Non-pigmented ciliary epithelial cell (primary cell): ENCODE measurements at places on chromosomes 6 and 20.

GRCh38 chr6:80872951-80873308 lies 766.5 kb downstream of the BCKDHB start:
- no peak for DNase-seq

DNA sequence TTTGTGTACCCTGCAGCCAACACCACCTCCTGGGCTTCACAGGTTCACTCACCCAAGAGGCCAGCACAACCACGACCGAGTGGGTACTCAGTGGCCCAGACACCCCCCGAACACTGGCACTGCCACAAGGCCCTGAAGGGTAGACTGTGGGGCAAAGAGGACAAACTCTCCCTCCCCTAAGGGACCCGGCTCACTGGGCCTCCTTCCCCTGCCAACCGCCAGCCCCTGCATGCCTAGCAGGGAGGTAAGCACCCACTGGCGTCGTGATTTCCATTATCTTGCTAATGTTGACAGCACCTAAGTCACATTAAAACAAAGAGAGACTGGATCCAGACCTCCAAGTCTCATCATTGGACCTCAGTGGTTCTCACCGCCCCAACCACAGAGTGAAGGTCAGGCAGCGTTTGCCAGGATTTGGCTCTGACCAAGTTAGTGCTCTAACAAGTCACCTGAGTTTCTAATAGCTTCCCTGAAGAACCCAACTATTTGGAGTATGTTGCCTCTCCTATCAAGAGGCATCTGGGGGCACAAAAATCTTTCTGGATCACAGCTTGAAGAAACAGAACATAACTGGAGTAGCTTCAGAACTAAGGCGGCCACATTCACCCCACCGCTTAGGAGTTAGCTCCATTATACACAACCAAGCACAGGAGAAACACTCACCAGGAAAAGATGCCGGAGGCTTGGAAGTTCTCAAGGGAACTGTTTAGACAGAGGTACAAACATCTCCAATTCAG lies 14.0 kb upstream of the APMAP start:
- no peak for DNase-seq

GRCh38 chr6:53699462-53699861 lies 33.9 kb upstream of the KLHL31 start:
- DNase-seq, result no peak

- no peak for DNase-seq
Observed at GRCh38 chr6:64505312-64505711, 869.7 kb downstream of the PHF3 start.

- DNase-seq, result no peak
Observed at GRCh38 chr6:142642651-142643050, 302.3 kb downstream of the HIVEP2 start.

DNA sequence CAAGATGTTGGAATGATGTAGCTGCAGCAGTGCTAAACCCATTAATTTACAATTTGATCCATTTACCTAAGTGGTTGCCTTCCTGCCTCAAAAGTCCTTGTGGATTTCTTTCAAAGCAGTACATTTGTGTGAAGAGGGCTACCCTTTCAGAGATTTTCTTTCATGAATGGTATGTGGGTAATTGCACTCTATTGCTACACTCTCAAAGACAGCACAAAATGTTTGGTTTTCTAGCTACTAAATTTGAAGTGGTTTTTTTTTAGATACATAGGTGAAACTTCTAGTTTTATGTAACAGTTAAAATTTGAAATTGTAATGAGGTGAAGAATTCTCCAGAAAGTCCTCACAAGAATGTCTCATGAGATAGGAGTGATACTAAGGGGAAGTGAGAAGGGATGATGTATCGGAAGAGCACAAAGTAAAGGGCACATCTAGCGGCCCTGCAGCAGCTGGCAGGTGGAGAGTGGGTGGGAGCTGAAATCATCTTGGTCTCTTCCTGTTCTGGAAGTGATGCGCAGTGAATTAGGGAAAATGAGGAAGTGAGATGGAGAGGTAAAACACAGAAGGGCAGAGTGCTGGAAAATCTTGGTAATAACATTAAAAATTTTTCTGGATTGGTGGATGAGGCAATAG lies 236.8 kb upstream of the MAN1A1 start:
- DNase-seq, result no peak

DNA sequence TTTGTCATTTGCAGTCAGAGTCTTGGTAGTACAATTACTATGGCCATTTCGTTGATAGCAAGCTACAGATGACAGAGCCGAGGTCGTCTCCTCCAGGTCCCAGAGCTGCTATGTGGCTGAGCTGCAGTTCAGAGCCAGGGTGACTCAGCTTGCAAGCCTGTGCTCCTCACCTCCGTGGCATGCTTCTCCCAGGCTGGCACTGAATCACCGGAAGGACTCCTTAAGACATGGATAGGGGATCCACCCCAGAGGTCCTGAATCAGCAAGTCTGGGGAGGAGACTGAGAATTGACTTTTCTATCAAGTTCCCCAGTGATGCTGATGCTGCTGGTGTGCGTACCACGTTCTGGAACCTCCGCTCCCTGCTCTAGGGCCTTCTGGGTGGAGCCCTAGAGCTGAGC lies 291.2 kb downstream of the CDH26 start:
- DNase-seq, result peak; percentile 85

- DNase-seq, result no peak
Observed at GRCh38 chr6:69487688-69488087, 309.1 kb downstream of the LMBRD1 start.

- no peak for DNase-seq
Observed at GRCh38 chr6:82616386-82617028, 252.9 kb downstream of the TPBG start.

DNA sequence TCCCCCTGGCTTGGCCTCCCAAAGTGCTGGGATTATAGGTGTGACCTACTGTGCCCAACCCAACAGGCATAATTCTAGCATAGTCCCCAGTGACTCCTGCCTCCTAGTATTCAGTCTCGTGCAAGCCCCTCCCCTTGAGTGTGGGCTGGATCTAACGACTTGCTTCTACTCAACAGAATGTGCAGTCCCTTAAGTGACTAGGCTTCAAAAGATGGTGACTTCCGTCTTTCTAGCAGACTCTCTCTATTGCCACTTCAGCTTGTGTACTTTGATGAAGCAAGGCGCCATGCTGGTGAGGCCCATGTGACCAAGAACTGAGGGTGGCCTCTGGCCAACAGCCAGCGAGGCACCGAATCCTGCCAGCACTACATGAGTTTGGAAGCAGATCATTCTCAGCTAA lies 109.6 kb upstream of the TRAF3IP2 start:
- no peak for DNase-seq

GRCh38 chr6:158816329-158816728 lies 2.8 kb downstream of the EZR start:
- no peak for DNase-seq

- no peak for DNase-seq
Observed at GRCh38 chr20:25865715-25866656, 169.3 kb upstream of the ZNF337 start.

DNA sequence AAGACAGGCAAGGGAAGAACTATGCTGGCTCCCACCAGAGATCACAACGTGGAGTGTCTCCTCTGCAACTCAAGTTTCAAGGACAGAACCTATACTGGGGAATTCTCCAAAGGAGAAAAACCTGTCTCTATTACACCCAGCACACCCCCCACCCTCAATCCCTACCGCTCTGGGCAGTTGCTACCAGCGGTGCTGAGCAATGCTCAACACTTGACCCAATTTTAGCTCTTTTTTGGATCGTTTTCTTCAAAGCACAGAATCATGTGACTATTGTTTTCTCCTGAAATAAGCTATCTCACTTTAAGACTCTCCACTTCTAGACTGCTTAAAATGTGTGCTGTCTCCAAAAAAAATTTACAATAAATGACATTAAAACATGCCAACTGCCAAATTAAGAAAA lies 23.3 kb downstream of the MAP7 start:
- DNase-seq, result no peak

- peak; percentile 22 for DNase-seq
Observed at GRCh38 chr20:5918856-5919625, 31.3 kb downstream of the TRMT6 start.

- no peak for DNase-seq
Observed at GRCh38 chr6:158819213-158819976, at the start of gene EZR. Gene EZR (minus strand): TSS chr6:158819368. CDS start chr6:158818093, 1,275 bp downstream.
